ENCODE measurements at places on chromosomes 1 and 21.

GRCh38 chr1:209130886-209131285 is 452.6 kb upstream of the CAMK1G start:
- DNase-seq = no peak

GRCh38 chr1:40982721-40983120 is 3.2 kb downstream of the CTPS1 start:
- DNase-seq = no peak

DNA sequence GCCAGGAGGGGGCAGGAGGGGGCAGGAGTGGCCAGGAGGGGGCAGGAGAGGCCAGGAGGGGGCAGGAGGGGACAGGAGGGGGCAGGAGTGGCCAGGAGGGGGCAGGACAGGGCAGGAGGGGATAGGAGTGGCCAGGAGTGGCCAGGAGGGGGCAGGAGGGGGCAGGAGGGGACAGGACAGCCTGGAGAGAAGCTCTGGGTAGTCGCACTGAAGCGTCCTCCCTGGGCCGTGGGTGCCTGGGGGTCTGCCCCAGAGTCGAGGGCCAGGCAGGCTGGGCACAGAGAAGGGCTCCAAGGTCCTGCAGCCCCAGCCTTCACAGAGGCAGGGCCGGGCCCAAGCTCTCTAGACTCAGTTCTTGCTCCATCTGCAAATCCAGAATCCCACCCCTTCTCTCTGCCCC is 22.9 kb downstream of the MEGF6 start:
- DNase-seq = no peak

DNA sequence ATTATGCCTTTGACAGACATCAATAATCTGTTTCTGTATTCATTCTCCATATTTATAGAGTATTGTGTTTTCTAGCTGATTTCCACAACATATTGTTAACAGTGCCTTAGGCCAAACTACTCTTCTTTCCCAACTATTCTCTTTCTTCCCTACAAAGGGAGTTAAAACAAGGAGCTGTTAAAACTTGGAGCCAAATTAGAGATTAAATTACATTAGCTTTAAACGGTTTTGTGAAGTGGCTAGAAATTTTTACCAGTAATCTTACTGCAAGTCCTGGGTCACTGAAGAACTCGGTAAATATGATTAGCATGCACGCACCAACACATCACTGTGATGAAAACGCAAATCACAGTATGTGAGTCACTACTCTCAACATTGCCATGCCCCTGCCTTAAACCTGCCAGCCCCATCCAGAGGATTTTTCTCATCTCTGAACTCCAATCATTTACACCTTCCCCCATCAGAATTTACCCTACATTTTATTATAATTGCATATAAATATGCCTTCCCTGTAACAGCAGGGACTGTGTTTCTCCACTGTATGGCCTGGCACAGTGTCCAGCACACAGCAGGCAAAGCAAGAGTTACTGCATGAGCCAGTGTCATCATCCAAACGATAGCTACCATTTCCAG is 1.5 kb upstream of the PRDX6 start:
- no peak for DNase-seq

DNA sequence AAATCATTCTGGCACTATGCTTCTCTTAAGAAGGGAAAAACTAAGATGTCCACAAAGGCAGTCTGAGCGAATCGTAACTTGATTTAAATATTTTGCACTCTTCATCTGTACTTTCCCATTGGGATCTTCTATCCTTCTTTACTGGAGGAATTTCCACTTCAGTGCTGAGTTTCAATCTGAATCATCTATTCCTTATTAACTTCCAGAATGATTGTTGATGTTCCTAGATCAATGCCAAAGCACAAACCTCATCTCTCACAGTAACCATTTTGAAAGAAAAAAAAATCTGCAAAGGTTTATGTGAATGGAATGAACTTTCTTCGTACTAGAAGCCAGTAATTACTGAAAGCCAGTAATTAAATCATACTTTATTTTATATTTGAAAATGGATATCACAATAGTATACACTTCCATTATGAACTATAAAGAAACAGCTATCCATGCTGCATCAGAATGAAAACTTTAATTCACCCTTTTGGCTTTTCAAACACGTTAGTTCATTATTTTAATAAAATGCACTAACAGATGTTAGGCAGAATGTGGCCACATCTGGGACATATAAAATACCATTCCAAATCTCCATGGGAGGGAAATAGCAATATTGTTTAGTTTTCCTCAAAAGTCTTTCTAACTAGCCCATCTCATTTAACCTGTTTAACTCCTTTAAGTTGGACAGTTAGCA is 5.5 kb upstream of the RNF2 start:
- no peak for DNase-seq

- DNase-seq = no peak
These were observed 18.7 kb upstream of the PAPPA2 start for GRCh38 chr1:176444286-176444685.

DNA sequence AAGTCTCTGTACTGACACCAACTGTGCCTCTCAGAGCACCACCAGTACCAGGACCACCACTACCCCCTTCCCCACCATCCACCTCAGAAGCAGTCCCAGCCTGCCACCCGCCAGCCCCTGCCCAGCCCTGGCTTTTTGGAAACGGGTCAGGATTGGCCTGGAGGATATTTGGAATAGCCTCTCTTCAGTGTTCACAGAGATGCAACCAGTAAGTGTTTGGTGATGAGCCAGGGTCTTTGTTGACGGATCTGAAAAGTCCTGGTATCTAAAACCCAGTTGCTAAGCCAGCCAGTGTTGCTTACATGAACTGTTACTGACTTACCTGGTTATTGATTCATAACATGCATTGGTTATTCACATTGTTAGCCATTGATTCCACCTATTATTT is 1.1 kb downstream of the C1orf56 start:
- DNase-seq = no peak

DNA sequence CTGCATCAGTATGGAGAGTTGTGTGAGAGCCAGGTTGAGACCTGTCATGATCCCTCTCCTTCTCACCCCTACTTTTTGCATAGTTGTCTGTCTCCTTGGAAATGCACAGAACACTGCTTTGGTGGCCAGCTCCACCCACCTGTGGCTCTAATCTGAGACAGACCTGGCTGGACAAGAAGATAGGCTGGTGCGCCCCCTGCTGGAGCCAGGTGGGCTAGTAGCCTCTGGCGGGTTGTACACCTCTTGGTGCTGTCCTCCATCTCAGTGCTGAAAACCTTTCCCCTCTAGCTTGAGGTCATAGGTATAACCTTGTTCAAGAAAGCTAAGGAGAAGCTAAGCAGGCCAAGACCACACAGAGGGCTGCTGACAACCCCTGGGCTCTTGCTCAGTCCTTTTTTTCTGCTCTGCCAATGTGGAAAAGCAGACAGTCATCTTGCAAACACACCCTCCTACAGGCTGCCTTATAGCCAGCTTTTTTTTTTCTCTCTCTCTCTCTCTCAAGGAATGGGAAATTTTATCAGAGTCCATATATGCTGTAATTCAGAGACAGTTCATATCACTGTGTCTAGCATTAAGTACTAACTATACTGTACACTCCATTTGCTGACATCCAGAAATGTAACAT is 58.8 kb upstream of the SPATA6 start:
- DNase-seq = peak; percentile 88

- DNase-seq = no peak
These were observed 153.3 kb downstream of the NR5A2 start for GRCh38 chr1:200180821-200181220.

DNA sequence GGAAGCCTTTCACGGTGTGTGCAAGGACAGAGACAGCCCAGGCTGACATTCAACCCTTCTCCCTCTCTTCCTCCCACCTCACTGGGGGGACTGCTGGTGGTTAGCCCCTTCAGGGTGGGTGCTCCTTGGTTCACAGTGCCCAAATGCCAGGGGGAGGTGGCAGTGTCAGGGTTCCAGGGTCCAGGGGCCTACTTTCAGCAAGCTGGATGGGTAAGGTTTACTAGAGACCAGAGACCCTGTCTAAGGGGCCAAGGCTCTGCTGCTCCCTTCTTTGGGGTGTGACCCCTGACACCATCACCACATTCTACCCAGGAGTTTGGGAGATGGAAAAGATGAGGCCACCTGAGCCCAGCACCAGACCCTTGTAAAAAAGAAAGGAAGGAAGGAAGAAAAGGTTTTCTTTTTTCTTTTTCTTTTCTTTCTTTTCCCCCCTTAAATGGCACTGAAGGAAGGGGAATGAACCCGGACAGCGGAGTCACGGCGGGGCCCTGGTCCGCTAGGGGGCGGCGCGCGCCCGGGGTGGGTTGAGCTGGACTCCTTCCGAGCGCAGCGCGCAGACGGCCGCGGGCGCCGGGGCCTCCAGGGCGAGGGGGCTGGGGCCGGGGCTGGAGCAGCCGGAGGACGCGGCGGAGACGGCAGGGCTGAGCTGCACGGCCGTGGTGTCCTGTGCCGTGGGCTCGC is 18.8 kb downstream of the KNCN start:
- DNase-seq = no peak

GRCh38 chr1:91569411-91570119 is 68.9 kb downstream of the CDC7 start:
- peak; percentile 27 for DNase-seq

DNA sequence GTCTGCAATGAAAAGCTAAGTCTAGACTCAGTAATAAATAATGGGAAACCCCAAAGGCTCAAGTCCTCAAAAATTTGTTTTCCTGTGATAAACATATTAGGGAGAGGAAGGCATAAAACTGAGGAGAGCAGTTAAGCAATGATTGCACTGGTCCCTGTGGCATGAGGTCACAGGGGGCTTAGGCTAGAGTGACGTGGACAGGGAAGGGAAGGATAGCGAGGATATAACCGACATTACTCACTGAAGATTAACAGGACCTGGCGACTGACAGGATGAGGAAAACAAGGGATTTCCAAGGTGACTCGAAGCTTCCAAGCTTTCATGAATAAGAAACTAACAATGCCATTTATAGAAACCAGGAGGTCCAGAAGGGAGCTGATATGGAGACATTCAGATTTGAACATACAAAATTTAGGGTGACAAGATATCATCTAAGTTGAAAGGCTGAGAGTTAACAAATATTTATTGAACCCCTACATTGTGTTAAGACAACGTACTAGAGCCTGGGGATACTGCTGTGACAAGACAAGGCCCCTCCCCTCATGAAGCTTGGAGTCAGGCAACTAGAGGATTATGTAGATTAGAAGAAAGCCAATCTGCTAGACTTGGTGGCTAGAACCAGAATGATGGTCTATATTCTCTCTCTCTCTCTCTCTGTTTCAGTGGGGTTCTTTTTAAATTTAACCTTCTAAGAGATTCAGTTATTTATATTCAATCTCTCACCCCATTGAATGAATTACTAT is 33.2 kb upstream of the PKN2 start:
- no peak for DNase-seq

- DNase-seq = peak; percentile 87
These were observed 65.5 kb upstream of the CR1L start for GRCh38 chr1:207579436-207579799.
